ENCODE measurements at places on chromosomes 6 and 20. TPM values are rescaled to one million over a fixed set of nuclear protein-coding genes. Genes with fewer than 3 reads are reported as not detected.

SIRPG gene
- total RNA-seq: not detected

FUT9 gene
- total RNA-seq: not detected

PRKN gene
- total RNA-seq: 0.16 TPM

GHRH gene
- total RNA-seq: not detected

ABHD12 gene
- total RNA-seq: 130 TPM

HCRTR2 gene
- not detected for total RNA-seq

UCKL1 gene
- total RNA-seq: 24.4 TPM

C6orf163 gene
- 0.20 TPM for total RNA-seq

COL20A1 gene
- 0.81 TPM for total RNA-seq

AGER gene
- 1.3 TPM for total RNA-seq

POM121L2 gene
- not detected for total RNA-seq

RBPJL gene
- not detected for total RNA-seq

HRH3 gene
- total RNA-seq: not detected

SIRT5 gene
- total RNA-seq: 3.7 TPM

NMBR gene
- not detected for total RNA-seq

RNF182 gene
- total RNA-seq: 5.1 TPM

TFAP2C gene
- total RNA-seq: 16.3 TPM

FILIP1 gene
- total RNA-seq: 0.30 TPM

OPRM1 gene
- not detected for total RNA-seq

EPPIN gene
- total RNA-seq: not detected

GJA10 gene
- total RNA-seq: not detected

DOP1A gene
- 3.5 TPM for total RNA-seq

ZNF334 gene
- total RNA-seq: not detected

LRFN2 gene
- total RNA-seq: not detected

DSP gene
- 48.6 TPM for total RNA-seq

HLA-DOA gene
- not detected for total RNA-seq

TRDN gene
- not detected for total RNA-seq

RSPO4 gene
- total RNA-seq: not detected

ENPP5 gene
- not detected for total RNA-seq

CDH22 gene
- total RNA-seq: 0.03 TPM

SLC22A7 gene
- total RNA-seq: not detected

FERMT1 gene
- total RNA-seq: 13.4 TPM
